AG04450 (cell line): ENCODE measurements at places on chromosomes 7 and 10. TPM values are rescaled to one million over a fixed set of nuclear protein-coding genes. Genes with fewer than 3 reads are reported as not detected.

DNA sequence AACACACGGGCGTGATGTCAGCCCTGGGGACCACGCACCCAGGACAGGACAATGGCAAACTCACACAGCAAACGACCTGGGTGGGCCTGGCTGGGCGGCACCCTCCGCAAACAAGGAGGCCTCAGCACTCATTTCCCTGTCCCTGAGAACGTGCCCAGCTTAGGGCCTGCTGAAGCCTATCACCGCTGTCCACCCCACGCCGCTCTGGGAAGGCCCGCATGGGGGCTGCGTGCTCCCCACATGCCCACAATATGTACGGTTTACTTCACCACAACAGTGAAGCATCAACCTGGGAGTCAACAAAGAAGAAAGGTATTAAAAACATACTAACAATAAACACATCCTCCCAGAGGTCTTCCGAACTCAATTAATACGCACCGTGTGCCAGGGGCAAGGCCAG lies 12.2 kb downstream of the MAD1L1 start:
- no peak for DNase-seq

DNA sequence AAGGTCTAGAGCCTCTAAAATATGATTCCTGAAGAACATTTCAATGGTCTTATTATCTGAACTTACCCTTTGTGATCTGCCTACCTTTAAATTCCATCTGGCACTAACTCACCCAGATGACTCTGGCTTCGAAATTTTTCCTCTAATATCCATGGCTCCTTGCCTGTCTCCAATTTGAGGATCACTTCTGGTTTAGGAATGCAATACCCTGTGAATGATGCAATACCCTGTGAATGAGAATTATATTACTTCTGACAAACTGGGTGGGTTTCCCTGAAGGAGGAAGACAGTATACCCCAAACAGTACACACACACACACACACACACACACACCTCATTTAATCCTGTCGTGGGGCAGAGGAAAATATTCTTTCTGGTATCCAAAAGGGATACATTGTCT lies 115.3 kb downstream of the ZNF33B start:
- DNase-seq: no peak

DNA sequence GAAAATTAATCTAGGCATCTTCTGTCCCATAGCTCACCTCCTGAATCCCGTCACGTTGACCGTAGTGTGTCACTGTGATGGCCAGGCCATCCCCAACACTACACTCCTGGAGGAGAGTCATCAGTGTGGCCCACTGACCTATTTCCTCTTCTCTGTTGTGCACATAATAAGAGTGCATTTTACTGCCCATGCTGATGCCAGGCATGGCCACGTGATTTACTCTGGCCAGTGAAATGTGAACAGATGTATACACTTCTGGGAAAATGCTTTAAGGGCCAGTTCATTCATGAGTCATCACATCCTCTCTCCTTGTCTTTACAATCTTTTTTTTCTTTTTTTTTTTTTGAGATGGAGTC lies 101.9 kb upstream of the PIP4K2A start:
- DNase-seq: peak; percentile 73

The LRRC4 gene
- polyA plus RNA-seq: 0.35 and 0.72 TPM in 2 replicates

The MSMB gene
- polyA plus RNA-seq: not detected in 2 replicates

DNA sequence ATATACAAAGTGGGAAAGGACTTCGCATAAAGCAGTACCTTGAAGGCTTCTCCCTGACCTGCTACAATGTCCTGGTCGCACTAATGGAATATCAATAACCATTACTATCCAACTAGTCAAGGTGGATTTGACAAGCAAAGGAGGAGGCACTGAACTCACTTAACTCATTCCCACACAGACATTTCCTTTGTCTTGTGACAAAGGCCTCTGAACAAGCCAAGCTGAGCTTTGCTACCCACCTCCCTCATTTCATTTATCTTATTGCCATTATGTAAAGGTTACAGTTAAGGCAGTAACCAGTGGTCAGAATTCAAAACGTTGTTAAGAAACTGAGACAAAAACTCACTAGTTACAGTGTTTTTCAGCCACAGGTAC lies 7.3 kb downstream of the ELMO1 start:
- DNase-seq: no peak

The WIPF3 gene
- not detected in 2 replicates for polyA plus RNA-seq

- DNase-seq: no peak
Observed at GRCh38 chr7:112357136-112357535, 93.1 kb upstream of the IFRD1 start.

DNA sequence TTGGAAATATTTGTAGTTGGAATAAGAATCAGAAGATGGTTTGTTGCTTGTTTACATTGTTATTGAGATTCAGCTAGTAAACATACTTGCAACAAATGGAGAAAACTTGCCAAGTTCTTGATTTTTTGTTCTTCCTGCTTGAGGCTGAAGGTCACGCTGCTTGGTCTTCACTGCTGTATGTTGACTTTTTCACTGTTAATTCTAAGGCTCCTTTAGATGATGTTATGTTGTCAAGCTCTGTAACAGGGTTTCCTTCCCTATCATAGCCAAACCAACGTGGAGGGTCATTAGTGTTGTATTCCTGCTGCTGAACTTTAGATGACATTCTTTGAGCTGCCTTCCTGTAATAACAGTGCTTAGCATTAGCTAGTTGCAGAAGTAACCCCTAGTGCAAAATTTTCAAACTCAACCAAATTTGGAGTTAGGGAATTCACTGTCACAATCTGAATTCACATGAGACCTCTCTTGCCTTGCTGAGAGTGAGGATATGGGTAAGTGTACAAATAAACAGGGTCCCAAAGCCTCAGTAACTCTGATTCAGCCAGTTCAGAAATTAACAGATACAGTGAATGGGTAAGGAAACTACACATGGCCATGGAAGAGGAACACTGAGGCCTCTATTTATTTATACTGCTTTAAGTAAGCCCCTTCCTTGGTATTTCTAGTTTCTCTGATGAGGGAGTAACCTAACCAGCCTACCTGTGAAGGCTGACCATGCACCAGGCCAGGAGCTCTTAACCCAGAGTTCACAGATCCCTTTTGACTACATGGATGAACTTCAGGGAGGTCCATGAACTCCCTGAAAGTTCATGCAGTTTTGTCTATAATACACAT lies 64.6 kb downstream of the FAM185A start:
- no peak for DNase-seq

GRCh38 chr7:55573234-55573900 lies 1.1 kb upstream of the VOPP1 start:
- no peak for DNase-seq

DNA sequence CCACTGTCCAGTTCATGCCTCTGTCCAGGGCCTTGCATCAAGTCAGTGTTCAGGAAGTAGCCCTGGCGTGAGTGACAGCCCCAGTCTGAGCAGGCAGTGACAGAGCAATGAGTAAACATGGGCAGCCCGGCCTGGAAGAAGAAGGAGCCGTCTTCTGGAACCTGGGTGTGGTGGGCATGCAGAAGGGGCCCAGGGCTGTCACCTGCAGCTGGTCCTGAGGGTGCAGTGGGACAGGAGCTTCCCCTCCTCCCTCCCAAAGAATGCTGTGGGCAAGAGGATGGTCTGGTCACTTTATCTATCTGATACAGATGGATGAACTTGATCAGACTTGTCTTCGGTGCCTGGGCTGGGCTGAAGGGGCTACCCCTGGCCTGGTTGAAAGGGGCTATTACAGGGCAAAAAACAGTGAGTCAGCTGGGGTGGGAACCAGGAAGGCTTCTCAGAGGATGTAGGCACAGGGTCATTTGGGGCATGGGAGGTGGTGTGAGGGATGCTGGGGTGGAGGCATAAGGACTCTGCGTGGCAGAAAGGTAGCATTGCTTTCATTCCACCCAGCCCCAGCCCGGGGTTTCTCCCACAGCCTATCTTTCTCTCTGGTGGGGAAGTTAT lies 42.7 kb upstream of the PPIF start:
- no peak for DNase-seq

- no peak for DNase-seq
Observed at GRCh38 chr7:114722562-114722961, 199.3 kb upstream of the MDFIC start.

DNA sequence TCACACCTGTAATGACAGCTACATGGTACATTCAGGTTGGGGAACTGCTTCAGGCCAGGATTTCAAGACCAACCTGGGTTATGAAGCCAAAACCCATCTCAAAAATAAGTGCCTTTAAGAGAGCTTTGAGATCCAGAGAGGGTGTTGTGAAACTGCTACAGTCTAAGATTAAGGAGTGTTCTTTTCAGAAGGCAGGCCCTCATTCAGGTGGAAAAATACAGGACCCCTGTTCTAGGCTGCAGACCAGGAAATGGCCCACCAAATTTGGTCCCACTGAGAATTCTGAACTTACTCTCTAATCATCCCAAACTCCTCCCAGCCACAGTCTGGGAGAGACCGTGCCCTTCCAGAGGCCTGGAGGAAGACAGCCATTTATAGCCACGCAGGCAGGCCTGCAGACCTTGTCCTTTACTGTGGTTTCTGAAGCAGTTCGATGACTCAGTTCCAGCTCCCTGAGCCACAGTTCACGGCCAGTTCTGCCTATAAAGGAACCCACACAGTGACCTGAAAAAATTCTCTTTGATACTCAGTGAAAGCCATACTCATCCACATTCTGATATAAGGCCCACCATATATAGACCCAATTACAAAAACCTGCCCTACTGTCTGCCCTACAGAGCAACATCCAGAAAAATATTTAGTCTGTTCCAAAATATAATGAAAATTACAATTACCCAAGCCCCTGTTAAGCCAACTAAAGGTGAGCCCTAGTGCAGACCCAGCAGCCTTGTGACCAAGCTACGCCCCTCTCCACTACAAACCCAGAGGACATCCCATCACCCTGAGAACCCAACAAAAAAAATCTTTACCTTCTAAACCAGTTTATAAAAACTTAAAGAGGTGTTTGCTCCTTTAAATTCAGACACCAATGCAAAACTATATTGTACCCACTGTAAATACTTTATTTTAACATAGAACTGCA lies 21.2 kb downstream of the ZNF680 start:
- DNase-seq: no peak

DNA sequence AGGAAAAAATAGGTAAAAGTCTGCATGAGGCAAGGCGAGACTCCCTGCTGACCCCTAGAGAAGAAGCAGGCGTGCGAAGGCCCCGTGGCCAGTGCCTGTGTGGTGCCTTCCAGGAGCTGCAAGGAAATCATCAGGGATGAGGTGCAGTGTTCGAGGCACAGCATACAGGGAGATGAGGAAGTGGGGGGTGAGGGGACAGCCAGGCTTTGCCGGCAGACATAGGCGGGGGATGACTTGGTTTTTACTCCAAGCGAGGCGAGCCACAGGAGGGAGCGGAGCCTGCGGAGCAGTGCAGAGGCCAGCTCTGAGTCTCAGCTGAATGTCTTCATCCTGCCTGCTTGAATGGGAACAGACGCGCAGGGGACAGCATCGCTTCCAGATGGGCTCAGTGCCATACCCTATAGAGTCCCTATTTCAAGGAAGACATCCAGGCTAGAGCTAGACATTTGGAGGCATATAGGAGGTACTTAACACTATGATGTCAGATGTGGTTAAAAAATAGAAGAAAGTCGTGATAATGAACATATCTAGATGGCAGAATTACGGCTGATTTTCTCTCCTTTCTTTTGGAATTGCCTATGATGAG lies 49.5 kb downstream of the TCERG1L start:
- no peak for DNase-seq

- peak; percentile 77 for DNase-seq
Observed at GRCh38 chr7:1532456-1533254, 2.2 kb downstream of the MAFK start.

- no peak for DNase-seq
Observed at GRCh38 chr10:118531105-118531852, 64.2 kb downstream of the PRLHR start.

DNA sequence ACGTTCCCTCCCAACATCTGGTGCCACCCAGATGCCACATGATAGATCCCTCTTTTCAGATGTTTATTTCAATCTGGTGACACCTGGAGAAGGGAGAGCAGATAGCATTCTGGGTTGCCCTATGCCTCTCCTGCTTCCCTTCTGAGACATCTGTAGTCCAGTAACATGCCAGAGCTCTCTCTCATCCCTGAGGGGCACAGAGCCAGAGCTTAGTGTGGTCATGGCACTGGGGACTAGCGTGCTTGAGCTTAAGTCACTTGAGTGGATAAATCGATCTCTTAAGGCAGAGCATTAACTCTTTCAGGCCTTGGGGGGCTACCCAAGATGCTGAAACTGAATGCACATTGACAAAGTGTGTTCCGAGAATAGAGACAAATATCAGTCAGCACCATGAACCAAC lies 47.9 kb downstream of the WNT2 start:
- DNase-seq: no peak

The NET1 gene
- polyA plus RNA-seq: 39.1 and 46.8 TPM in 2 replicates

The ABCB8 gene
- 10.7 and 13.7 TPM in 2 replicates for polyA plus RNA-seq

The VSTM4 gene
- polyA plus RNA-seq: 3.6 and 3.9 TPM in 2 replicates

DNA sequence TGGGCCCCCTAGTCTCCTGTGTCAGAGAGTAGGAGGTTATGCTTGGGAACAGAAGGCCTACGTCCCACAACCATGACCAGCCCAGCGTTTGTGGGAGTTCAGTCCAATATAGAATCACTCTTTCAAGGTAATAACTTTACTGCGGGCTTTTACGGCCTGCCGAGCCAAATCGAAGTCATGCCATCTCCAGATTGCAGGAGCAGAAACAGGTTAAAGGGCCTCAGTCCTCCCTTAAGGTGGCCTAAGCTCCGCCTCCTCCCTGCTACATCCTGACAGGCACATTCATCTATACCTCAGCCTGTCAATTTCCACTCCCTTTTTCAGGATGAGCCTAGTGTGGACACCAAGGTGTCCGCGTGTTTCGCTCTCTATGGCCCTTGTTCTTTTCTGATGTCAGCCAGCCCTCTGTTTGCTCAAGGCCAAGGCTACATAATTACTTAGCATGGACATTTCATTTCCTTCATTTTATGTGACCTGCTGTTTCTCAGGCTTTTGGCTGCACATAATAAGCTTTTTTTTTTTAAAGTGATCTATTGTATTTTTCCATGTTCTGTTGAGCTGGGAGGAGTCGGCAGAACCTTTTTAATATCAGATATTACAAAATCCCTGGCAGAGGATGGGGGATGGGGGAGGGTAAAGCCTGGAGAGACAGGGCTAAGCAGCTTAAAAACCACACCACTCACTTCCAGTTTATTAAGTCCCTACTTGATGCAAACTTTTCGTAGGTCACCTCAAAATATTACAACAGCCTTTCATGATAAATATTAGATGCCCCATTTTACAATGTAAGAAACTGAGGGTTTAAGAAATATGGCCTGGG lies 84.6 kb downstream of the CACNB2 start:
- no peak for DNase-seq

- DNase-seq: no peak
Observed at GRCh38 chr7:55046582-55047342, 27.9 kb downstream of the EGFR start.

The PLEKHS1 gene
- not detected in 2 replicates for polyA plus RNA-seq

DNA sequence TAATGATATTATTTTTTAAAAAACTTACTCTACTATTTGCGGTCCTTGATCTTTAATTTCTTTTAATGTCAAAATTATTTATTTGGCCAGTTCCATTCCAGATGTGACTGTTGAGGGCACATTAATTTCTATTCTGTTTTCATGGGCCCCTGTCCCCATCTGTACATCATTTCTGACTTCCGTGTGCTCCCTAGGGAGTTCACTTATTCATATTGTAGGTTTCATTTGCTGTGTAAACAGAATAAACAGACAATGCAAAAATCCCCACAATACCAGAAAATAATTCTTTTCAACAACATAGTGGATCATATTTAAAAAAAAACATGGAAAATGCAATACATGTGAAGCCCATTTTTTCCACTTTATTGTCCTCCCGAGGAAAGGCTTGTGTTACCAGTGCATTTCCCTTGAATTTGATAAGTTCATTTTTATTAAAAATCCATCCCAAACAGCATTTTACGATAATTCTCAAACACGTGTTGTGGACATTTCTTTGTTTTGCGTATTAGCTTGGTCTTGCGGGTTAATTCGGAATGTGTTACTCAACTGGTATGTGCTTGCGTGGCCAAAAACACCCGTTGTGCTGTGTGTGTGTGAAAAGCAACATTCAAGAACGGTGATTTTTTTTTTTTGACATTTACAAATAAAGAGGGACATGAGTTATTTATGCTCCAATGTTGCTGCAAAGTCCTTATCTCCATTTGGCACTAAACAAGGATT lies 138.4 kb downstream of the MGMT start:
- no peak for DNase-seq
